DMS53 (cell line): ENCODE measurements at places on chromosomes 3 and 15.

GRCh38 chr3:99873269-99874102 is 55.8 kb downstream of the CMSS1 start:
- no peak for DNase-seq

- no peak for DNase-seq
These were observed 758.6 kb upstream of the CFAP20DC start for GRCh38 chr3:59808446-59808845.

DNA sequence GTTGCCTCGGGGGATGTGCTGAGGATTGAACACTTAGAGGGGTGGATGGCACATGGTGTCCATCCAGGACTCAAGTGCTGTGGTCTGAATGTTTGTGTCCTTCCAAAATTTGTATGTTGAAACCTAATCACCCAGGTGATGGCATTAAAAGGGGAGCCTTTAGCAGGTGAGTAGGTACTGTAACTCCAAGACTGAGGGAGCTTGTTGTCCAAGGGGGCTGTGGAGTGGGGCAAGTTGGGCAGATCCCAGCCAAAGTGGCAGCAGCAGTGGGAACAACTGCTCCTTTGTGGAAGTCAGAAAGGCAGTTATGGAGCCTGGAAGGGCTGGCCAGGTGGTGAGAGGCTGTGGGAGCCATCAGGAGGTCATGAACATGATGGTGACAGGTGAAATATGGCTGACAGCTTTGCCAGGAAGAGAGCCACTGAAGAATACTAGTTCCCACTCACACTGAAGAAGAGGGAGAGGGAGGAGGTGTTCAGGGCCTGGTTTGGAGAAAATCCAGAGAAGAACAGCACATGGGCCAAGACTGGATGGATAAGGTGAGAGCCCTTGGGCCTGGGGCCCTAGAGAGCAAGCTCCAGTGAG is 385.6 kb downstream of the CACNA2D3 start:
- DNase-seq: no peak

DNA sequence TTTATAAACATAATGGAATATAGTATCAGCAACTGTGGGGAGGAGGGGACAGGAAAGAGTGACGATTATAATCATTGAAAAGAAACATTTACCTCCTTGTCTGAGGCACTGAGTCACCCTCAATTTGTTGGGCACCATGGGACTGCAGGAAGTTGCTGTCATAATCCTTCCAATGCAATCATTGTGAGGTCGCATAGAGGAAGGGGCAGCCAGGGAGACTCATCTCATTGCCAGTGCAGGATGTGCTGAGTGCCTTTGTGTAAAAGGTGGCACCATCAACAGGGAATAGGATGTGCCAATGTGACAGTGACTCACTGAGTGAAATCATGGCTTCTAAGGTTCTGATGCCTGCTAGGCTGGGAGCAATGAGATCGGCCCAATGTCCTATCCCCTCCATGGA is 300.4 kb upstream of the ADAMTS9 start:
- peak; percentile 51 for DNase-seq

DNA sequence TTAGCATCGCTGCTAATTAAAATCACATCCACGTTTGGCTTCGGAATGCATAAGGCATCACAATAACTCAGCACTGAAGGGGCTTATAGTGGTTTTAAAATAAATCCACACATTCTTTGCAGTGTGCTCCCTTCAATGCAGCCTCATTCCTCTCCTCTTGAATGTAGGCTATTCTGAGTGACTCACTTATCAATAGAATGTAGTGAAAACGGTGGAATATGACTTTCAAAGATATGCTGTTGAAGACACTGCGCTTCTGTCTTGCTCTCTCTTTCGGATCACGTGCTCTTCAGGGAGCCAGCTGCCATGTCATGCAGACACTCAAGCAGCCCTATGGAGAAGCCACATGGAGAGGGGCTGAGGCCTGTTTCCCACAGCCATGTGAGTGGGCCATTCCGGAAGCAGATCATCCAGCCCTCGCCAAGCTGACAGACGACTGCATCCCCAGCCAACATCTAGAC is 87.4 kb downstream of the CRYGS start:
- no peak for DNase-seq

DNA sequence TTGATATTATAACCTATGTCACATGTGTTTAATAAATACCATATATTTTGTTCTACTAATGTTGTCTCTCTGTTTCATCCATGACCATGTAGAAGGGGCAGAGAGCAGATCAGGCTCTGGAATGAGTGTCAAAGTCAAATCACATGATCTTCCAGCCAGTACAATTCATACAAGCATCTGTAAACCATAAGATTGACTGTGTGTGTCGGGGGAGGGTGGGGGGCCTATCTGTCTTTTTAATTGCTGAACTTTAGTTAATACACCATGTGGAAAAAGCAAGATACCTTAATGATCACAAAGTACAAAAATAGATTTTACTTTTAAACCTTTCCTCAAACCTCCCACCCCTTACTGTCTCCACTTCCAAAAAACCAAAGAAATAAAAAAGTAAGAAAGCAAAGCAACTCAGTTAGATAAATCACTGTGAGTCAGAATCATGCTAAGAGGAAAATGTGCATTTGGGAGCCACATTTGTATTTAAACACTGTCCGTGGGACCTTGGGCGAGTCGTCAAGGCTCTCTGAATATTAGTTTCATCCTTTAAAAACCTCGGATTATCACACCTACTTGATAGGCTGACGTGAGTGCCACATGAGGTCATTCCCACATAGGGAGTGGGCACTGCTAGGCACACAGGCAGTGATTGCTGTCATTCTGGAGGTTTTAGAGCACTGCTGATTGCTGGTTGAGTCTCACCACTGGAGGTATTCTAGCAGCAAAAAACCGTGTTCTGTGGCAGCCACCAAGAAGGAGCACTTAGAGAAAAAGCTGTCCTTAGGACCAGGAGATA is 21.0 kb upstream of the POLR2M start:
- no peak for DNase-seq

DNA sequence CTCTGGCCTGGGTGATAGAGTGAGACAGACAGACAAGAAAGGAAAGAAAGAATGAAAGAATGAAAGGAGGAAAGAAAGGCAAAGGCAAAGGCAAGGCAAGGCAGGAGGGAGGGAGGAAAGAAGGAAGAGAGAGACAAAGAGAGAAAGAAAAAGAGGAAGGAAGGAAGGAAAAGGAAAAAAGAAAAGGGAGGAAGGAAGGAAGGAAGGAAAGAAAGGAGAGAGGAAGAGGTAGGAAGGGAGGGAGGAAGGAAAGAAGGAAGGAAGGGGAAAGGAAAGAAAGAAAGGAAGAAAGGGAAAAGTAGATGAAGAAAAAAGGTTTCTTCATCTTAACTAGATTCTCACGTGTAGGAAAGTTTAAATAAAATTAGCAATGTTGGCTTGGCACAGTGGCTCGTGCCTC is 142.2 kb downstream of the GREM1 start:
- no peak for DNase-seq

- DNase-seq: peak; percentile 3
These were observed 30.3 kb upstream of the SPESP1 start for GRCh38 chr15:68900027-68900426.

DNA sequence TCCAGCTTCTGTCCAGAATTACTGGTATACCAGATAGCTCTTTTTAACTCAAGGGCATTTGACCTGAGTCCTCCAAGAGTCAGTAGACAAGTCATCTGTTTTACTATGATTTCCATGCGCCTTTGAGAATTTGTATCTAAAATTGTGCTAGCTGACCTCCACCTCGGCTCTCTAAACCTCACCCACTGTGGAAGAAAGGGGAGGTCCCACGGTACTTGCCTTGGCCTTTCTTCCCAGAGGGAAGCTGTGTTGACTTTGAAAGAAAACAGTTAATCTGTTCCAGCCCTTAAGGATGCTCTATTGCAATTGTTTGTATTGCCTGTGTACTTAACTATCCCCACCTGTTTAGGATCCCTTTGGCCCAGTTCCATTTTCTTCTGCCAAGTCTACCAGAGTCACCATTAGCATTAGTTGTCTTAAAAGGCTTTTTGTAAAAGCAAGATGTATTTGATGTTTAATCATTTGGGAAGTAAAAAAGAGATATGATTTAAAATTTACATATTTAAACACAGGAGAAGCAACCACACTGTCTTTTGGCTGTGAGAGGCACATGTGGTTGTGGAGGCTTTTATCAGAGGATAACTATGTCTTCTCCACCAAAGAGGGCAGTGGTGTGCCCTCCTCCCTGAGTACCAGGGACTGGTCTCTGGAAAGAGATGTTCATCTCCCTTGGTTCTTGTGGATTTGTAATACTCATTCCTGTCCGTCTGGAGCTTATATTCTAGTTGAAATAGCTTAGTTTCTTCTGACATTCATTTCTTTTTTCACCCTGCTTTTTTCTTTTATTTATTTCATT is 88.8 kb downstream of the CRTC3 start:
- DNase-seq: peak; percentile 58

DNA sequence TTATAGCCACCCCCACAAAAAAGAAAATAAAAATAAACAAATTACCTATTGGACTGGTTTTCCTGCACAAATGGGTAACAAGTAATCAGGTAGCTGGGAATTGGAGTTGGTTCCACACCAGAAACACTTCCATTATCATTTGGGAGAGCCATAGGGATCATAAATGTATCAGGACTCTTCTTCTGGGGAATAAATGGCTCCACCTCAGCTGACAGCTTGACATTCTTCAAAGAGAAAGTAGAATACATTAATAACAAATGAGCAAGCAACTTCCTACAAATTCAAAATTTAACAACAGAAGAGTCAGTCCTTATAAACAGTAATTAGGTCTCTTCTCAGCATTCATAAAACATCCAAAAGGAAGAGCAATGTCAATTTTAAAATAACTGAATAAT is 8.7 kb downstream of the SECISBP2L start:
- no peak for DNase-seq

- no peak for DNase-seq
These were observed 35.9 kb downstream of the POC1A start for GRCh38 chr3:52118156-52118875.

GRCh38 chr3:14092464-14092863 is 32.2 kb downstream of the CHCHD4 start:
- no peak for DNase-seq

DNA sequence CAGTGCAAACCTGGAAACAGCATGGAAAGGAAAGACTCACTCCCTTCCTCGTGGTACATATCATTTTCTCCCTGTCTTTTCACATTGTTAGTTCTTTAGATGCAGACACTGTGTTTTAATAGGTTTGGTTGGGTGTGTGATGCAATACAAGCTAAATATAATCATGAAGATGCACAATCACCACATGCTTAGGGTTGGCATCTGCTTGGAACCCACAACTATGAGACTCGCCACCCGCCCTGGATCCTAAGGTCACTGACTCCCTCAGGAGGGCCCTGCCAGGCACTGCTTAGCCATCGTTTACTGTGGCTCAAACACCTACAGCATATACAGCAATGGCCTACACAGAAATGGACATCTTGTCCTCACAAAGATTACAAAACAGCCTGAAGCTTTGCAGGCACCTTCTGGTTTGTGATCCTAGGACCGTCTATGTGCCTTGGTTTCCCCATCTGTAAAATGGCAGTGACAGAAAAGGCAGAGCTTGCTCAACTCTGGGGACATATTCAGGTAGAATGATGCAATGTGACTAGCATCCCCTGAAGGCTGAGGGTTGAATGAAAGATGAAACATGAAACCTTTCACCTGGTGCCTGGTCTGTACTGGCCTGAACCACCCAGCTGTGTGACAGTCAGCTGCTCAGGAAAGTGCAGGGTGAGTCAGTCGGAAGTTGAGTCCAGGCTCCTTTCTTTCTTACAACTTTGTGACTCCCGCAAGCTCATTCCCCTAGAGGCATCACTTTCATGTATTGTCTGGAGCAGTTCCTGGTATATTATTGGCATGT is 123.6 kb upstream of the PFN2 start:
- peak; percentile 90 for DNase-seq

GRCh38 chr15:32807331-32807730 is 89.5 kb downstream of the GREM1 start:
- DNase-seq: no peak

GRCh38 chr3:159884661-159885402 is 103.8 kb upstream of the IL12A start:
- DNase-seq: peak; percentile 57

DNA sequence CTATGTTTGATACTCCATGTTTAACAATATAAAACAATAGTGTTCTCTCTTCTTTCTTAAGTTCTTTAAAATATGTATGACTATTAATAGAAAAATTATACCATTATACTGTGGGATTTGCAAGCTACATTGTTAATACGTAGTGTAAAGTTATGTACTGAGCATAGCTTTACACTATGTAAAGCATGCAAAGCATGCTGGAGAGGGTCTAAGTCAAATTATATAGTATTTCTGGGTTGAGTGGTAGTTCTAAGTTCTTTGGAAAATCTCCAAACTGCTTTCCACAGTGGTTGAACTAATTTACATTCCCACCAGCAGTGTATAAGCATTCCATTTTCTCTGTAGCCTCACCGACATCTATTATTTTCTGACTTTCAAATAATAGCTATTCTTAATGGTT is 253.0 kb downstream of the RAP2B start:
- no peak for DNase-seq

DNA sequence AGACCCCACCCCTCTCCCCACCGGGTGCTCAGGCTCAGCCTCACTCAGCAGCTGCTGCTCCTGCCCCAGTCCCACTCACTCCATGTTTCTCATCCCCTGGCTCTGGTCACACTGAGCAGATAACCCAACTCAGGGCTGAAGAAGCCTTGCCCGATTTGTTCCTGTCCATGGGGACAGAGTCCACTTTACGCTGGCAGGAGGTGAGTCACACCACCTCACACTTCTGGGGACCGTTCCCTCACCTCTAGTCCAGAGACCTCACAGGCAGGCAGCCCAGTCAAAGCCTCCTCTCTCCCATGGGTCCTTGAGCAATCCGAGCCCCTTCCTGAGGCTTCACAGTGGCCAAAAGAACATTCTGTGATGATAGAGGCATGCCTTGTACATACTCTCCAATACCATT is 1.4 kb downstream of the CIDEC start:
- peak; percentile 48 for DNase-seq

DNA sequence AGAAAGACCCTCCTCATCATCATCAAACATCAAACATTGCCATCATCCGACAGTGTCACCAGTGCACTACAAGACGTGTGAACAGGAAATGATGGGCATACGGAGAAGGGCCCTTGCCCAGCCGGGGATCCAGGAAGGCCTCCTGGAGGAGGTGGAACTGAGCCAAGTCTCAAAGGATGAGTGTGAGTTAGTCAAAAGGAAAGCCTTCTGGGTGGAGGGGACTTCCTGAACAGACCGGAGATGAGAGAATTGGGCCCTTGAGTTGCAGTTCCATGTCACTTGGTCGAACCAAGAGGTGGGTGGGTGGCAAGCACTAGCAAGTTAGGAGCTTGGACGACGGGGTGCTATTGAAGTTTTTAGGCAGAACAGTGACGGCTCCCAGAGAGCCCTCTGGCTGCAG is 8.5 kb downstream of the SEMA4B start:
- DNase-seq: no peak
